Thyroid gland (tissue), 4 donors: ENCODE measurements at places on chromosomes 5 and 9. TPM values are rescaled to one million over a fixed set of nuclear protein-coding genes. Genes with fewer than 3 reads are reported as not detected.

The GBGT1 gene
- 21.4 TPM for total RNA-seq

The AQP3 gene
- total RNA-seq: 2.1 TPM

- DNase-seq: no peak
- no peak overlapping the region for H3K4me3 ChIP-seq
- no peaks in the 10 kb centered on the region for H3K4me1 ChIP-seq
Observed at GRCh38 chr9:18488886-18489285, 14.9 kb downstream of the ADAMTSL1 start.

DNA sequence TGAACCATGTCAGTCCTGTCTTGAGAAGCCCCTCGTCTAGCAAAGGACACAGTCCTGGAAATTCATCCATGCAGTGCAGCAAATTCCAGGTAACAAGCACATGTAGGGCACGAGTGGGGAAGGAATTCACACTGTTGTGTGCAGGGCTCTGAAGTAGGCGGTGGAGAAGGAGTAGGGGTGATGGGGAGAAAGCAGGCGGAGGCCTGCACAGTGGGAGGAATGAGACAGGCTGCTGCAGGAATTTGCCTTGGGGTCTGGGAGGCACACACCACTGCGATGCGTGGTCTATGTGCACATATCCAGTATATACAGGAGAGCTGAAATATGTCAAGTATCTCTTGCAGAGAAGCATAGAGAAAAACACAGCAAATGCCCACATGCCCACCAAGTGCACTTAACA is 249.2 kb upstream of the IRX2 start:
- no peak overlapping the region for H3K4me3 ChIP-seq
- no peaks in the 10 kb centered on the region for H3K27me3 ChIP-seq

The CSF1R gene
- total RNA-seq: 11.1 TPM

The ICE1 gene
- 41.4 TPM for total RNA-seq

- H3K4me3 ChIP-seq: no peak overlapping the region
- DNase-seq: no peak
- H3K36me3 ChIP-seq: no peaks in the 10 kb centered on the region
- no peaks in the 10 kb centered on the region for H3K27me3 ChIP-seq
Observed at GRCh38 chr9:133714606-133715294, 23.4 kb downstream of the SARDH start.

GRCh38 chr5:72284559-72285423 is 35.2 kb downstream of the MRPS27 start:
- no peak overlapping the region for H3K27ac ChIP-seq
- no peak overlapping the region for H3K4me3 ChIP-seq
- peaks cover 16% of the 10 kb centered on the region for H3K4me1 ChIP-seq
- DNase-seq: no peak
- H3K36me3 ChIP-seq: no peaks in the 10 kb centered on the region

The C5orf52 gene
- not detected for total RNA-seq

- no peaks in the 10 kb centered on the region for H3K27me3 ChIP-seq
- no peak for DNase-seq
- no peak overlapping the region for H3K4me3 ChIP-seq
- no peaks in the 10 kb centered on the region for H3K4me1 ChIP-seq
Observed at GRCh38 chr5:178993236-178993765, 1.8 kb downstream of the GRM6 start.

The CCIN gene
- total RNA-seq: 0.40 TPM

DNA sequence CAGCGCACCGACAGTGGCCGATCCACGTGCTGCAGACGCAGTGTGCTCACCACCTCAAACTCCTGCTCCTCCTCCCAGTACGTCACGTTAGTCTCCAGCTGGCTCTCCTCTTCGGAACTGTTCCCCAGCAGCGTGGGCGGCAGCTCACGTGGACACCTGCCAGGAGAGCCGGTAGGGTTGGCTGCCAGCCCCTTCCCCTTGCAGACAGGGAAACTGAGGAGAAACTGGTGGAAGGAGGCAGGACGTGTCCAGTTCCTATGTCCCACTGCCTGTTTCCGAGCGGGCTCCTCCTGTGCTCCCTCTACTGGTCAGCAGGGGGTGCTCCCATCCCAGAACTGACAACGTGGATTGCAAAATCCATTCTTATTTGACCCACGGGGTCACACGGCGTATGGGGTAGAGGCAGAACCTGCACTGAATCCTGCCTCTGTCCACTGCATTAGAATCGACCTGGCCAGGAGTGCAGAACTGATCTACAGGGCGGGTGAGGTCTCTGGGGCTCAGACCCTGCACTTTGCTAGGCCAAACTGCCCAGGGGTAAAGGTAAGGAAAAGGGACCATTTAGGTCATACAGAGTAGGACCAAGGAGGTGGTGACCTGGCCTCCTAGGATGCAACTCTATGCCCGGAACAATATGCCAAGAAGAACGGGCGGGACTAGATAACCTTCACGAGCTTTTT is 25.7 kb downstream of the PDGFRB start:
- peak; percentile 61 for DNase-seq
- no peak overlapping the region for H3K4me3 ChIP-seq
- H3K27ac ChIP-seq: no peak overlapping the region
- H3K4me1 ChIP-seq: no peaks in the 10 kb centered on the region
- no peaks in the 10 kb centered on the region for H3K27me3 ChIP-seq
